ENCODE measurements at places on chromosomes 11 and 22. TPM values are rescaled to one million over a fixed set of nuclear protein-coding genes. Genes with fewer than 3 reads are reported as not detected.

DNA sequence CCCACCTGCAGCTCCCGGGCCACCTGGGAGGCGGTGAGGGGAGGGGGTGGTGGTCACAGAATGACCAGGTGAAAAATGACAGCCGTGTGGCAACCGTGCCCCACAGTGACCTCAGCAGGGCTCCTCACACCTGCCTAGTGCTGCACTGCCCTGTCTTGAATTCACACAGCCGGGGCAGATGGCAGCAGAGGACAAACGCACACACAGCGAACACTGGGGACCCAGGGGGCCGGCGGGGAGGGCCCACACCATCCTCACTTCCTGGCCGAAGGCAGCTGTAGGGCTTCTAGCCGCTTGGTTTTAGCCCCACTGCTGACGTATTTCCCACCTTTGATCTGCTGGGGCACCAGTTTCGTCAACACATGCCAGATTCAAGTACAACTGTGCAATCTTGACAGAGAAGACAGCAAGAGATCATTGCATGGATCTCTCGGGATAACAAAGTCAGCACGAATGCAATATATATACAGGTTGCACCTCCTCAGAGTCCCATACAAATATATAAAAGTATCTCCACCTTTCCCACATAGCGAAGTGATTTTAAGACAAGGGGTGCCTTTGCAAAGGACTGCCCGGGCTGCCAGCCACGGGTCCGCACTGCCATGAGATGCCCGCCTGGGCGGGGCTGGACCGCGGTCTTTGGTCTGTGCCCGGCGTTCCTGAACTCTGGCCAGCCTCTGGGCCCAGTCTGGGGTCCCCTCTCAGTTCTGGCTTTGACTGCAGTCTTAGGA, 26.9 kb downstream of the TRMU start:
- no peak for DNase-seq

GRCh38 chr11:62843466-62843865, 4.1 kb upstream of the WDR74 start:
- DNase-seq: no peak

The ELMOD1 gene
- polyA plus RNA-seq: 7.5 TPM

DNA sequence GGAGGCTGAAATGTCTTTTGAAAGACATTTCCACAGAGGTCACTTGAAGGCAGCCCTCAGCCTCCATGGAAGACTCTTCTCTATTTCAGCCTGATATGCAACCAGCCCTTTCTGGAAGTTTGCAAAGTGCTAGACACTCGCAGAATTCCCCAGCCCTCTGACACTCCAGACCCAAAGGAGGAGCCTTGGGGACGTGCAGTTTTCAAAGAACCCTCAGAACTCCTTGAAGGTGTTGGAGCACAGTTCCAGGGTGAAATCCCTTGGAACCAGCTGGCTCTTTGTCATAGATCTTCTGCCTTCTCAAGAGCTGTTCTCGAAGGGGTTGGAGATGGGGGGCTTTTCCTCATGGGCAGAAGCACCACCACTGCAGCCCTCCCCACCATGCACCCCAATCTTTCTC, 19.6 kb downstream of the SPATA19 start:
- no peak for DNase-seq
